Astrocyte of the cerebellum (primary cell): ENCODE measurements at places on chromosomes 7 and 10.
A peak's percentile ranks its signal among the peaks of the same experiment; 100 is the strongest.

- no peak for DNase-seq
Observed at GRCh38 chr10:127614484-127615017, 65.4 kb downstream of the NPS start.

DNA sequence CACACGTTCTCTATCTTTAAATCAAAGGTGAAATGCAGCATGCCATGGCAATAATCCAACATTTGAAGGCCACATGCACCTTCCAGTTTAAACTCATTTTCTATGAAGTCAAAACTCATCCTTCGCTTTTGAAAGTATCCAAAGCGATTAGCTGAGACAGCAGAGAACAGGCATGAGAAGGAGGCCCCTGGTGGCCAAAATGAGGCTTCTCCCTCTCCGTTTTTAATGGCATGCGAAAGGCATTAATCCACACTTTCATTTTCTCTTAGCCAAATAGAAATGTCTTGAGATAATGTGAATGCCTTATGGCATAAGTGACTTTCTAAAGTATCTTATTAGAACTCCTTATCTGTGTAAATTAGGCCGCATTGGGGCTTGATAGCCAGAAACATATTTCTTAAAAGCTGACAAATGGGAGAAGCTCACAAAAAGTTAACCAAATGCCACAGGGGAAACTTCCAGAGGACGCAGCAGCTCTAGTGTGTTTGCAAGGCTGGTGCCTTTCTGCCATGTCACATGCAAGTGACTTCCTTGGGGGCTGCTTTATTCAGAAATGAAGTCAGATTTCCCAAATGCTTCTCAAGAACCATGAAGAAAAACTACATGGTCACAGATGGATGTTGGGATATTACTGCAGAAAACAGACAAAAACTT is 1189.6 kb downstream of the SORCS1 start:
- peak; percentile 2 for DNase-seq

DNA sequence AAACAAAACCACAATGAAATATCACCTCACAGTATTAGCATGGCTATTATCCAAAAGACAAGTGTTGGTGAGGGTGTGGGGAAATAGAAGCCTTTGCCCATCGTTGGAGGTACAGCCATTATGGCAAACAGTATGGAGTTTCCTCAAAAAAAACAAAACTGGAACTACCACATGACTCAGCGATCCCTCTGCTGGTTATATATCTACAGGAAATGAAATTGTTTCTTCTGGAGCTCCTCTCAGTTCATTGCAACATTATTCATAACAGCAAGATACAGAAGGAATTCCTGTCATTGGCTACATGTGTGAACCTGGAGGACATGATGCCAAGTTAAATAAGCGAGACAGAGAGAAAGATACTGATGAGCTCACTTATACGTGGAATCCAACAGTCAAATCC is 2.4 kb upstream of the UBE3C start:
- peak; percentile 34 for DNase-seq

- DNase-seq: no peak
Observed at GRCh38 chr10:49389361-49389933, 6.4 kb downstream of the DRGX start.

DNA sequence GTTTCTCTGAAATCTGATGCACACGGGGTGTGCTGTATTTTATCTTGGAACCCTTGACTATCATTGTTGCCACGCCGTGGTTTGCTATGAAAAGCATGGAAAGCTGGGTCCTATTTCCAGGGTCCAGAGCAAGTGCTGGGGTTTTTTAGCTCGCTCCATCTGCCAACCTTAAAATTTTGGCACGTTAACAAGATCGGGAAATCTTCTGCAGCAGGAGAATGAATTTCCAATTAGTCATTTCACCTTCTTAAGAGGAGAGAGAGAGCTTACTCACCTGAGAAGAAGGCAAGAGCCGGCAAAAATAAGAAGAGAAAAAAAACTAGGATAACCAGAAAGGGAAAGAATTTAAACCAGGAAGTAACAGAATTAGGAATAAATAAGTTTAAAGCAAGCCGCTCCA is 223.6 kb upstream of the CELF2 start:
- DNase-seq: no peak

GRCh38 chr10:124693801-124694416 is 50.3 kb downstream of the FAM53B start:
- DNase-seq: no peak

- no peak for DNase-seq
Observed at GRCh38 chr7:23380961-23381360, 81.8 kb downstream of the MALSU1 start.

- DNase-seq: no peak
Observed at GRCh38 chr10:112467541-112468075, 20.6 kb downstream of the VTI1A start.

GRCh38 chr10:1560535-1561192 is 176.7 kb downstream of the ADARB2 start:
- no peak for DNase-seq

DNA sequence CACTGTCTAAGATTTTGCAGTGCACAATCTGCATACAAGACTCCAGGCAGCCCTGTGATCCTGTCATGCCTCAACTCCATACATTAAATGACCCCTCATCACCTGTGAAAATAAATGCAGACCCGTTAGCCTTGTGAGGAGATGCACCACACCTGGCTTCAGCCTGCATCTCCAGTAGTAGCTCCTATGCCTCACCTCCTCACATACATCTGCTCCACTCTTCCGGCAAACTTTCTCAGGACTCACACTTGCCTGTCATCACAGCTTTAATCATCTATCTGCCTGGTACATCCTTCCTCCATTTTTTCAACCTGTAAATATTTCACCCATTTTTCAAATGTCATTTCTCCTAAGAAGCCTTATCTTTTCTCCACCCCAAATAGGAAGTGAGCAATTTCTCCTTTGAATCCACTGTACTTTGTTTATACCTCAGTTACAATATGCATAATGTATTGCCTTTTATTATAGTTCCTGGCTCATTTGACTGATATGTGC is 39.3 kb upstream of the ABCB5 start:
- no peak for DNase-seq

- DNase-seq: no peak
Observed at GRCh38 chr7:114181280-114181679, 233.3 kb upstream of the FOXP2 start.

DNA sequence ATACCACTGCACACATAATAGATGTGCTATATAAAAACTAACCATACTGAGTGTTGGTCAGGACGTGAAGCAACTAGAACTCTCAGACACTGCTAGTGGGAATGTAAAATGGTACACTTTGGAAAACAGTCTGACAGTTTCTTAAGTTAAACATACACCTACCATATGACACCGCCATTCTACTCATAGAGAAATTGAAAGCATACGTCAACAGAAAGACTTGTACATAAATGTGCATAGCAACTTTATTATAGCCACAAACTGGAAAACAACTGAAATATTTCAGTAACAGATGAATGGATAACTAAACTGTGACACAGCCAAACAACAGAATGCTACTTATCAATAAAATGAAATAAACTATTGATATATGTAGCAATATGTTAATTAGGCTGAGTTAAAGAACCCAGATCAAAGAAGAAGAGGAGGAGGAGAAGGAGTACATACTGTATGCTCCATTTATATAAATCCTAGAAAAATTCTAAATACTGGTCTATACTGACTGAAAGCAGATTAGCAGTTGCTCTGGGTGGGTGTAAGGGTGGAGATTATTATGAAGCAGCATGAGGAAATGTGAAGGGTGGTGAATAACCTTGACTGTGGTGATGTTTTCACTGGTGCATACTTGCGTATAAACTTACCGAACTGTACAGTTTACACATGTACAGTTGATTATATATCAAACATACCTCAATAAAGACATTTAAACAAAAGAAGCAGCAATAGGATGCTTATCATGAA is 48.6 kb downstream of the ARHGAP21 start:
- DNase-seq: no peak

DNA sequence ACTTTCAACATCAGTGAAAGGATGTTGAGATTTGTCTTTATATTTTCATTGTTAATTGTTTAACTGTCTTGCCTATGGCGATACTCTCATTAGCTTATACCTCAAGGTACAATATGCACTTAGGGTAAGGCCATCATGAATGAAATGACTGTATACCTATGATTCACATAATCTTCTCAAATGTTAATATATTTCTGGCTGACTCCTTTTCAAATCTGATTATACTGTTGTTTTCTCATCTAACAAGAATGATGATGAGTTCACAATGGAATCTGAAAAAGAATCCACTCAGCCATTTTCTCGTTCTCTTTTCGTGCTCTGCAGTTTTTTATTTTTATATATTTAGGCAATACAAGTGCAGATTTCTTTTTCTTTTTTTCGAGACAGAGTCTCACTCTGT is 159.1 kb downstream of the ARHGAP12 start:
- no peak for DNase-seq

DNA sequence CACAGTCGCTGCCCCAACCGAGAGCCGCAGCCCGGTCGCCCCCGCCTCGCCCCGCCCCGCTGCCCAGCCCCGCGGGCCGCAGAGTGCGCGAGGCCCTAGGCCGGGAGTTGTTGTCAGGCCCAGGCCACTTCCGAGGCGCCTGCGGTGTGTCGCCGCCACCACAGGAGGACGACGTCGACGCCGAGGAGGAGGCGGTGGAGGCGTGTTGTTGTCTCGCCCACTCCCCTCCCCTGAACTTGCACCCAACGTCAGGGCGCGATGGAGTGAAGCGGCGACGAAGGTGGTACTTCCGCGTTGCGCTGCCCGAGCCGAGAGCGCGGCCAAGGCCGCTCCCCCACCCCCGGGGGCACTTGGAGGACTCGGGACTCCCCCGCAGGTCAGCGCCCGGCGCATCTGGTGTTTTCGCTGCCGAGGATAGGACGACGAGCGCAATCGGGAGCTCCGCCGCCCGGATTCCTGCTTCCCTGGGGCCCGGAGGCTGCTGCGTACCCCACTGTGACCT is at the start of gene CDK13:
CDK13 (plus strand) TSS at position 286 of the 502 bp plus-strand sequence. CDS start 386 bp downstream, outside the sequence.
- no peak for DNase-seq

- DNase-seq: peak; percentile 29
Observed at GRCh38 chr7:121369462-121369861, 26.6 kb downstream of the FAM3C start.

- DNase-seq: no peak
Observed at GRCh38 chr10:100489396-100489795, 26.6 kb downstream of the WNT8B start.

DNA sequence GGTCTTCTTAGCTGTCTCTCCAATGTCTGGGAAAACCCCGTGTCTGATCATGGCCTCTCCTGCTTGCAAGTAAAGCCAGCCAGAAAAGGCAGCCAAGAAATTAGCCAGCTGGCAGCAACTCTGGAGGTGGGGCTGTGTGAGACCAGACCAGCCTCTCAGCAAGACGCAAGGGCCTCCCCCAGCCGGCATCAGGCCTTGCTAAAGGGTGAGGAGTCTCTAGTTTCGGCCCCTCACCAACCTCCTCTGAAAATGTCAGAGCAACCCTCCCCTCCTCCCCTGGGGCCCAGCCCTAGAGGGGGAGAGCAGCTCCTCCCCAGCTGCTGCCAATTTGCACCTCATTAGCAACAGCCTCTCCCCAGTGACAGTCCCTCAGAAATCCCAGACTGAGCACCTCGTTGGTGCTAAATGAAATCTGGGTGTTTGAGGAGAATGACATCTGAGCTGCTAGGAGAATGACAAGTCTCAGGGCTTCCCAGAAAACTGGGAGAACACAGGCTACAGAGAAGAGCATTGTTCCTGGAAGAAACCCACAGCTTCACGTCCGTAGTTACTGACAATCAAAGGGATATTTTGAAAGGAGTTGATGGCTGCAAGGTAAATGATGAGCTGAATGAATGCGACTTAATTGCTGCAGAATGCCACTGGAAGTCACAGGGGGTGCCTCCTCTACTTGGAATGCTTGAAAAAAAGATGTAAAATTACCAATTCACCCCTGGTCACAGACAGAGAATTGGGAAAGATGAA is 25.9 kb downstream of the DGKI start:
- DNase-seq: peak; percentile 68

GRCh38 chr7:111762211-111762610 is 199.9 kb upstream of the IMMP2L start:
- DNase-seq: no peak

DNA sequence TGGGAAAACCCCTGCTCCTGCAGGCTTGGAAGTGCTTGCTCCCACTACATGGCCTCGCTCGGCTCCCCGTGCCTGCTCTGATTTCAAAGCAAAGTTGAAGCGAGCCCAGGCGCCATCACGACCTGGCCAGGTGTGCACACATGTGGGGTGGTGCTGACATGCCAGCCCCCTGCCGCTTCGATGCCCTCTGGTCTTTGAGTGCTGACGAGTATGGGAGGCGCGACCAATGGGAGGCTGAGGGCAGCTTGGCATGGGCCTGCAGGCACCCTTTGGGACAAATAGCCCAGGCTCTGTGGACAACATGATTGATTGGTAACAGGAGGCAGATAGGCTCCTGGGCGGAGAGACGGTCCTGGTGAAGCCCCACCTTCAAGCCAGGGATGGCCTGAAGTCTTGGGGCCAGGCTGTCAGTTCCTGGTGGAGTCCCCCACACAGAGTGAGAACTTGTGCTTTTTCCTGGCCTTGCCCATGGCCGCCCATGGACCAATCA is 252.4 kb upstream of the SEMA3A start:
- DNase-seq: no peak

GRCh38 chr10:15879058-15879457 is 18.8 kb upstream of the MINDY3 start:
- peak; percentile 34 for DNase-seq

DNA sequence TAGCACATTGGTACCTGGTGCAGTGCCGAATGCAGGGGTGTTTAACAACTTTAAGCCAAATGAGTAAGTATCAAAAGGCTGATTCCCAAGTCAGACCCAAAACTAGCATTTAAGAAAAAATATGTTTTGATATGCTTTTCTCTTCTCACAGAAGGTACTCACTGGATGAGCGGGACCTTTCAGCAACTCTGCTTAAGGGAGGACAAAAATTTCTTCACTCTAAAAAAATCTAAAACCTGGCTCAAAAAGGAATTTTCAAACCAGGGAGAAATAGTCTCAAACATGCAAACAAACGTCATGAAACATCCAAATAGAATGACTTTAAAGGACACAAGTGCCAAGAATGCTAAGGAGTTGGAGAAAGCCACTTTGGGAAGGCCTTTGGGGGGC is 962.1 kb downstream of the KCNMA1 start:
- no peak for DNase-seq

DNA sequence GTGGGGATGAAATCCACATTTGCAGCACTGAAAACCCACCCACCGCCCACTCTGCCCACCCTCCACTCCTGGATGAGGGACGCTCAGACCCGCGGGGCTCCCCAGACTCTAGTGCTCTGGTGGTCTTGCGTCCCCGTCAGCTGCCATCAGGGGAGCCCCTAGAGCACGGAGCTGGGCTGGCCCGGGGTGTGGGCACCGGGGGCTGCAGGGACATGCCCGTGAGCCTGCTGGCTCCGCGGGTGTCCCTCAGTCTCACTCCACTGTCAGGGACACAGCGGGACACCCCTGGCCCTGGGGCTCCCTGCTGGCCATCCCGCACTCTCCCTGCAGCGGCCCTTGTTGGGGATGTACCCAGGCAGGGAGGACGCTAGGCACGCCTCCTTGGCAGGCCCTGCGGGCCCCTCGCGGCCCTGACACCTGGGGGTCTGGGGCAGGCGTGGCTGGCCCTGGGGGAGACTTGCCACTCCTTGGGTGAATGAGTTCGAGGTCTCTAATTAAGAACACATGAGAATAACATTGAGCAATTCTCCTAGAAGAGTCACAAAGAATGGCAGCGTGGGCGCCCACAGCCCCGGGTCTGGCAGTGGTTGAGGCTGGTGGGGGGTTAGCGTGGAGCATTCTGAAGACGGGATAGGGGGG is 64.2 kb downstream of the CFAP46 start:
- no peak for DNase-seq

GRCh38 chr10:612696-613095 is 76.8 kb downstream of the DIP2C start:
- no peak for DNase-seq
